ENCODE measurements at places on chromosomes 16 and 17.

GRCh38 chr17:43444223-43445008, 39.4 kb upstream of the DHX8 start:
- DNase-seq: no peak

GRCh38 chr17:38735161-38735997, 5.2 kb downstream of the CISD3 start:
- DNase-seq: peak; percentile 14

GRCh38 chr17:494601-495265, 142.1 kb upstream of the RPH3AL start:
- DNase-seq: no peak

- DNase-seq: no peak
Observed at GRCh38 chr17:6070913-6071511, 833 bp downstream of the WSCD1 start.

DNA sequence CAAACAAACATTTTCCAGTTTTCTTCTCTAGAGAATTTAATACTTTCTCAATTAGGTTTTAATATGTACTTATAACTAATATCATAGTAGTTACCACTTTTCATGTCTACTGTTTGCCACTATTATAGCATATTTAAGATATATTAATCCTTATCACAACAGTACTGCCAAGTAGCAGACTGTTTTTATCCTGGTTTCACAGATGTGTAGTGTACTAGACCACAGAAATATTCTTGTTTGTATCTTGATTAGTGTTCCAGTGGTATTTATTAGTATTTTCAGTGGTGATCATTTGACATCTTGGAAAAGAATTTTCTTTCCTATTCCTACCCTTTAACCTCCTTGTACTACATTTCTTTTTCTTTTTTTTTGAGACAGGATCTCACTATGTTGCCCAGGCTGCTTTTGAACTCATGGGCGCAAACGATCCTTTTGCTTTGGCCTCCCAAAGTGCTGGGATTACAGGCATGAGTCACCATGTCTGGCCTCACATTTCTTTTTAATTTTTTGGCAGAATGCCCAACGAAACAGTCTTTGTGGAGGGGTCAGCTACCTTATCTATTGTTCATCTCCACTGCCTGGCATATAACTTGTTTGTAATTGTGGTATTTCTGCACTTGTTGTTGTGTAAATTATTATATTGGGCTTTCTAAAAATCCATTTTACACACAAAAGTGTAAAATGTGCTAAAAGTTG, 27.2 kb downstream of the MAP2K4 start:
- peak; percentile 31 for DNase-seq

GRCh38 chr16:307691-308312, 24.8 kb downstream of the PDIA2 start:
- DNase-seq: no peak

DNA sequence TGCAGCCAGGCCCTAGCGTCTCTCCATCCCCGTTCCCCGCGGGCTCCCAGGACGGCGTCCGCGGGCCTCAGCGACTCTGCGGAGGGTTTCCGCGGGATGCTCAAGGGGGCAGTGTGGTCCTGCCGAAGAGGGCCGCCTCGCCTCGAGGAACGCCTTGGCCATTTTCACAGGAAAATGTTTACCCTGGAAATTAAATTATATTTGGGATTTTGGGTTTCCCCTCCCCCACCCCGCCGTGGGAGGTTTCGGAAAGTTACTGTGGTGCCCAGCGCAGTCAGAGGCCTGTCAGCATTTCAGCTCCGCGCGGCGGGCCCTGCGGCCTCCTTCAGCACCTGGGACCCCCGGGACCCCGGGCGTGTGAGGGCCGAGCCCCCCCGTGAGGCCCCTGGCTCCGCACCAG, 94.5 kb downstream of the PCTP start:
- DNase-seq: no peak

DNA sequence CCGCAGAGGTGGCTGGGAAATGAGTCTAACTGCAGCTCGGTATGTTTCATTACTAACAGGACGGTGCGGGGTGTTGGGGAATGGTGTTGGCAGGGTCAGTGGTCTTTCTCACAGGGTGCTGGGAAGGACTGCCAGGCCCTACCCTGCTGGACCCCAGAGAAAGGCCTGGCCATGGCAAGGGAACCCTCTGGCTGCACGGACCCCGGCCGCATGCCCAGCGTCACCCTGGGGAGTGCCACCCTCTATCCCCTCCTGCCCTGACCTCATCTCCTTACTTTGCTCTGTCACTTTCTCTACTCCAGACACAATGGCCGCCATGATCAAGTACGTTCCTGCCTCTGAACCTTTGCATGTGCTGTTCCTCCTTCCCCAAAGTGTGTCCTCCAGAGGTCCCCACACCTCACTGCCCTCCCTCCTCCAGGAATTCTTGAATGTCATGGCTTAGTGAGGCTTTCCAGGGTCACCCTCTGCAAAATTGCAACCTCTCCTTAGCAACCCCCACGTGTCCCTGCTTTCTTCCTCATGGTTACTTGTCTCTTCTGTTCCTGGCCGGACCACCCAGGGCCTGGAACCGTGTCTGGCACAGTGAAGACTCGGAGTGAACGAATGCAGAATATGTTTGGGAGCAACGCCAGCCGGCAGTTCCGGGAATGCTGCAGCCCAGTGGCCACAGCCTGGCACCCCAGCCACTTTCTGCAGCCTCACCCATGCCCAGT, 15.2 kb downstream of the ADAD2 start:
- no peak for DNase-seq

- no peak for DNase-seq
Observed at GRCh38 chr17:80679816-80680215, 135.2 kb downstream of the RPTOR start.

GRCh38 chr16:15976929-15977637, 27.7 kb downstream of the ABCC1 start:
- DNase-seq: no peak

- DNase-seq: no peak
Observed at GRCh38 chr17:61579961-61580360, 11.1 kb downstream of the NACA2 start.

DNA sequence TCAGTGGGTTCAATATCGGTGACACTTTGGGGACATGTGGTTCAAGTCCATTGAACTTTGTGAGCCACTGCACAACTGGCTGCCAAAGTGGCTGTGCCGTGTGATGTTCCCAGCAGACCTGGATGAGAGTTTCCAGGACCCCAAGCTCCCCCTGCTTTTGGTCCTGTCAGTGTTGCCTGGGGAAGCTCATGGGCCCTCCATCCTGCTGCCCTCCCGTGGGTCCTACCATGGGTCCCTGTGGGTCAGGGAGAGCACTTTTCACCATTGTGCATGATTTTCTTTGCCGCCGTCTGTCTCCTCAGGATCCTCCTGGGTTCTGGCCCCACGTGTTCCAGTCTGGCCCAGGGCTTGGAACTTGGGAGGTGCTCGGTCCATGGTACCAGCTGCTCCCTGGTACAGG, 38.1 kb downstream of the LGALS9 start:
- no peak for DNase-seq

DNA sequence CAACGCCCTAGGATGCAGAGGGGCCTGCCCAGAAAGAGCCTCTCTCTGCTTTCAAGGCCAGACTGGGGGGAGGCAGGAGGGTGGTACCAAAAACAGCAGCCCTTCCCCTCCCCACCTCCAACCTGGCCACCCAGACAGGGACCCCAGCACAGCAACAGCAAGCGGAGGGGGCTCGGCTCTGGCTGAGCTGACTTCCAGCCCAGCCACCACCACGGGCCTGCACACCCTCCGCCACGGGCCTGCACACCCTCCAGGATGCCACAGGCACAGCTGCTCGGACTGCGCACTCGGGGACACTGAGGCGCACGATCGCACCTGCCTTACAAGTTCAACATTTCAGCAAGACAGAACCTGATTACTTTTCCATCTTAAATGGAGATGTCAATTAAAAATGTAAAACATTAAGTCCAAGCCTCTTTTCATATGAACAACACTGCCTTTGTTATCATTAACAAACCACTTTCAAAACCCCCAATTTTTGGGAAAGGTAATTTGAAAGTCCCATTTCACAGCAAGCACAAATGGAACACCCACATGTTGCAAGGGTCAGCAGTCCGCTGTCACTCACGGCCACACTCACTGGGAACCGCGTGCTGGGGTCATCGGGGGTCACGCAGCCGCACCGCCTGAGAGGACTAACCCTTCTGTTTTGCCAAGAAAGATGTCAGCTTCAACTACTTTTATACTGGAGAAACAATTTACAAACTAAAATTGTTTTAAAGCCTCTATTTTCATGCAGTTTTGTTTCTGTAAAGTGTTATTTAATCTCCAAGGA, 76.4 kb downstream of the ANKRD11 start:
- no peak for DNase-seq

All from HCEC 1CT (cell line).